Mucosa of descending colon (tissue), 3 donors: ENCODE measurements at places on chromosomes 6 and 20. TPM values are rescaled to one million over a fixed set of nuclear protein-coding genes. Genes with fewer than 3 reads are reported as not detected.

Gene BPI
- total RNA-seq: not detected

Gene NAPB
- 22.8 TPM for total RNA-seq

Gene EZR
- 220 TPM for total RNA-seq

DNA sequence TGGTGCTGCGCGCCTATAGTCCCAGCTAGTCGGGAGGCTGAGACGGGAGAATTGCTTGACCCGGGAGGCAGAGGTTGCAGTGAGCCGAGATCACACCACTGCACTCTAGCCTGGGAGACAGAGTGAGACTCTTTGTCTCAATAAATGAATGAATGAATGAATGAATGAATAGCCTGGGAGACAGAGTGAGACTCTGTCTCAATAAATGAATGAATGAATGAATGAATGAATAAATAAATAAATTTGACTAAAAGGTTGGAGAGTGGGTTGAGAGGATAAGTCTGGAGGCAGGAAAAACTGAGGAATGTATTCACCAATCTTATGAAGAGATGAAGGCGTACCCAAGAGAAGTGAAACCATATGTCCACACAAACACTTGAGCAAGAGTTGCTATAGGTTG lies 24.5 kb upstream of the RPP40 start:
- DNase-seq: no peak

DNA sequence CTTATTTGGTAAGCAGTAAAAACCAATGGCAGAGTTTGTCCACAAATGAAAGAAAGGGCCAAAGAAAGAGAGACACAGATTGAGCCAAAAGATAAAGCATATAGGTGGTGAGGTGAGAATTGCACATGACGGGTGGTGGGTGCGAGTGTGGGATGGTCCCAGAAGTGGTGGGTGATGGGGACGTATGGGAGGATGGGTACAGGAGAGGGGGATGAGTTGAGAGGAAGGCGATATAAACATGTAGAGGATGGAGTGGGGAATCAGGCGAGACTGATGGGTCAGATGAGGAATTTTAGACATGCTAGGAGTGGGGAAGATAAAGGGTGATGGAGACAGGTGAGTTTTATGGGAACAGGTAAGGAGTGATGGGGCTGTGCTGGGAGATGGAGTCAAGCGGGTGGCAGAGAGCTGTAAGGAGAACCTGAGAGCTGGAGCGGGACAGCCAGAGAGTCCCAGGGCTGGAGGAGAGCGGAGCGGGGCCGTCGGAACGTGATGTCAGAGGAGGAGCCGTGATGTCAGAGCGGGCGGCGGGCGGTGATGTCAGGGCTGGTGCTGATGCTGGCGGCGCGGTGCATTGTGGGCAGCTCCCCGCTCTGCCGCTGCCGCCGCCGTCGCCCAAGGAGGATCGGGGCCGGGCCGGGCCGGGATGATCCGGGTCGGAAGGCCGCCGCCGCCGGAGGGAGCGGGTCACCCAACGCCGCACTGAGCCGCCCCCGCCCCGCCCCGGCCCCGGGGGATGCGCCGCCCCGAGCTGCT lies at the start of gene TTBK1:
Gene TTBK1, plus strand, starts transcription at position 574 of the 756 bp plus-strand sequence. CDS start 3,180 bp downstream, outside the sequence.
- no peak for DNase-seq

DNA sequence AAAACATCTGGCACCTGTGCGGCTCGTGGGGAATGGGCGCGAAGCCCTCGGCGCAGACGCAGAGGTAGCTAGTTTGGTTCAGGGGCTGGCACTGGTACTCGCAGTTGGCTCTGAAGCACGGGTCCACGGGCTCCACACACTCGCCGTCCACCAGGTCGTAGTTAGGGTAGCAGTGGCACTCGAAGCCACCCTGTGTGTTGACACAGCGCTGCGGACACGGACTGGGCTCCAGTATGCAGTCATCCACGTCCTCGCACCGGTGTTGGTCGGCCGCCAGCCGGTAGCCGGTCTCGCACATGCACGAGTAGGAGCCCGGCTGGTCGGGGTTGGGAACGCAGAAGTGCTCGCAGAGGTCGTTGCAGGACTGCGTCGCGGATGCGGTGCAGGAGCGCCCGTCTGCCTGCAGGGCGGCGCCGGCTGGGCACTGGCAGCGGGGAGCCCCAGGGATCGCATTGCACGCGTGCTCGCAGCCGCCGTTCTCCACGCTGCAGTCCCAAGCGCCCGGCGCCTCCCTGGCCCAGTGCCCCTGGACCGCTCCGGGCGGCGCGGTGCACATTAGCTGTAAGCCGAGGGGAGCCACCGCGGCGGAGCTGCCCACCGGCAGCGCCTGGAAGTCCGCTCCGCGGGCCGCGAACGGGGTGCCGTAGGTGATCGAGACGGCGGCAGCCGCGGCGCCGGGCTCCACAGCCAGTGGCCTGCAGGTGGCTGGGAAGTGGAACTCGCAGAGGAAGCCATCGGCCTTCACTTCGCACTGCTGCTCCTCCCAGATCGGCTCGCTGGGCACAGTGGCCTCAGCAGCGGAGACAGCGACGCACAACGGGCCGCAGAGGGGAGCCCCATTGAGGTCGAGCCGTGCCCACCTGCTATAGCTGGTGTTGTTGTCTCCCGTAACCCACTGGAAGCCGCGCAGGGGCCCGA lies 930 bp downstream of the THBD start:
- DNase-seq: peak; percentile 77

GRCh38 chr20:49037962-49038387 lies 8.1 kb upstream of the CSE1L start:
- no peak for DNase-seq

Gene FAM162B
- not detected for total RNA-seq

DNA sequence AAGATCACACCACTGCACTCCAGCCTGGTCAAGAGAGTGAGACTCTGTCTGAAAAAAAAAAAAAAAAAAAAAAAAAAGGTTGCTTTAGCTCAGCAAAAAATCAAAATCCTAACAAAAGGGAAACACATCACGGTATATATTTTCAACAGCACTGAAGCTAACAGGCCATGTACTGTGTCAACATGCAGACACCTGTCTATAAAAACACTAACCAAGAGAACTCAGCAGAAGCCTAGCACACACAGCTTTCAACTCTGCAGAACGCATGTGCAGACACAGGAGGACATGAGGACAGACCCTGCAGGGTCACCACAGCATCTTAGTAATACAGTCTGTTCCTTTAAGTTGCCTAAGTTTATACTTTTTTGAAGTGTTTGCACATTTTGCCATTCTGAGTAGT lies 13.5 kb downstream of the NINL start:
- DNase-seq: no peak

Gene PKIB
- total RNA-seq: 214 TPM

Gene UFL1
- 24.3 TPM for total RNA-seq

Gene VSX1
- total RNA-seq: not detected

DNA sequence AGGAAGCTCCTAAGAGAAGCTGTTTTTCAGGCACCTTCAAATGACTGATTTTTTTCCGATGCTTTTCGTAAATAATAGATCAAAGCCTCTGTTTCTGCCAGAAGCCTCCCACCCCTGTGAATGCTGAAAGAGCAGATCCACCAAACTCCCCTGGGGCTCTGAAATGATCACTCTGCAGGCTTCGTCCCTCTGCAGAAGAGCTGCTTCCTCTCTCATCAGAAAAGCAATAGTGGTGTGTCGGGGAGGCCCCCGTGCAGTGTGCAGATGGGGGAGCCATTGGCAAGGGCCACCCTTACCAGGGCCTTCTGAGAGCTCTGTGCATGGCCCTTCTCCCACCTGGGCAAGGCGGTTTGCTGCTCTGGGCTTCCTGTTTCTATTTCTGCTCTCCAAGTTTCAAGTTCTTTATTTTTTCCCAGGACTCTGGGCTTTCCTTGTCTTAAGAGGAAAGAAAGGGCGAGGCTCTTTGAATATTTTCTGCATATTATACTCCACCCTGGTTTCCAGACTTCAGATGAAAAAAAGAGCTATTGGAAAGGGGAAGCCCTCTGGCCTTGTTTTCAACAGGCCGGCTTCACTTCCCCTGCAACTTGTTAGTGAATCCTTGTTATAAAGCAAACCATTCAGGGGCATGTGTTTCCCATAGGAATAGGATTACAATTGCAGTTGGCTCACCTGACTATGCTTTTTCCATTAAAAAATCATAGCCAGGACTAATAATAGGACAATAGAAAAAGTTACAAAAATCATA lies 155.2 kb downstream of the TTLL2 start:
- DNase-seq: no peak

GRCh38 chr20:32650401-32650944 lies 23.3 kb downstream of the C20orf203 start:
- no peak for DNase-seq

Gene PXMP4
- total RNA-seq: 18.2 TPM

Gene DEFB132
- total RNA-seq: not detected
